GM04503 (cell line): ENCODE measurements at places on chromosomes 2 and 18.

DNA sequence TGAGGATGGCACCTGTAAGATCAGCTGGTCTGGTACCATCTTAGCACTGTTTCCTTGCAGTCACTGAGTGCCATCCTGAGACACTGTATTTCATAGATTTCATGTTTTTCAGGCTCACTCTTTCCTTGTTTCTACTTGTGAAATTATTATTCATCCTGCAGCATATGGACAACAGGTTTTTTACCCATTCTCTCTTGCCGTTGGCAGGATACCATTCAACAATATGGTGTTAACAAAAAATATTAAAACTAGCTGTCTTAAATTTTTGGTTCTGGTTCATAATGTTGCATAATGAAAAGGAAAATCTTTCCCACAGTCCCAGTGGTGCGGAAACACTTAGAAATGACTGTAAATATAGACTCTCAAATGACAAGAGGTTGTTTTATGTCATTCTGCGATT, 23.1 kb upstream of the ATG16L1 start:
- no peak for DNase-seq

DNA sequence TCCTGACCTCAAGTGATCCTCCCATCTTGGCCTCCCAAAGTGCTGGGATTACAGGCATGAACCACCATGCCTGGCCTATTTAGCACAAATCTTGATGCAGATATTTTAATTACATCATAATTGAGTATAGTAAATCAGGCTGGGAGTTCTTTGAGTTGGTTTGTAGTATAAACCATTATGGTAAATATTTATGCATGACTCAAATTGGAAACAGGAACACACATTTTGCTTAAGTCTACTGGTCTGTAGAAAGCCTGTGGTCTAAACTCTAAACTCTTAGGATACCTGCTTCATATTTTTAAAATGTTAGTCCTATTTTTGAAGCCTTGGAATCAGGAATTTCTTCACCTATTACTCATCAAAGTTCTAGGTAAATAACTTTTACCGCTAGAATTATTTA, 16.8 kb downstream of the ASXL3 start:
- no peak for DNase-seq

- no peak for DNase-seq
Observed at GRCh38 chr2:101733257-101733993, 35.9 kb downstream of the MAP4K4 start.

- DNase-seq, result no peak
Observed at GRCh38 chr18:907115-907884, 2.6 kb downstream of the ADCYAP1 start.

- no peak for DNase-seq
Observed at GRCh38 chr2:105943977-105944376, 199.3 kb downstream of the NCK2 start.

DNA sequence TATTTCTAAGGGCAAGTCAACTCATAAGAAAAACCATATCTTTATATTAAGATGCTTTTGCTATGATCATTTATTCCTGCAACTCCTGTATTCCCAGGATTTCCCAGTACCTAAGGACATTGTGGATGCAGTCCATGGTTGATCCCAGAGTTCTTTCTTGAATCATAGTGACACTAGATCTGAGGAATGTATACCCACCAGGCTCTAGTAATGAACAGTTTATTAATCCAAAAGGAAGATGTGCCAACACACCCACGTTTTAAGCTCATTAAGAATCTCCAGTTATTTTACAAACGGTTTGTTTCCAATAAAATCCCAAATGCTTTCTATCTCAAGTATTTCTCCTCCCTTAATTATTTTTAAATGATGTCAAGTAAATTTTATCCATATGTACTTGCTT, 210.8 kb upstream of the ZEB2 start:
- DNase-seq, result no peak

DNA sequence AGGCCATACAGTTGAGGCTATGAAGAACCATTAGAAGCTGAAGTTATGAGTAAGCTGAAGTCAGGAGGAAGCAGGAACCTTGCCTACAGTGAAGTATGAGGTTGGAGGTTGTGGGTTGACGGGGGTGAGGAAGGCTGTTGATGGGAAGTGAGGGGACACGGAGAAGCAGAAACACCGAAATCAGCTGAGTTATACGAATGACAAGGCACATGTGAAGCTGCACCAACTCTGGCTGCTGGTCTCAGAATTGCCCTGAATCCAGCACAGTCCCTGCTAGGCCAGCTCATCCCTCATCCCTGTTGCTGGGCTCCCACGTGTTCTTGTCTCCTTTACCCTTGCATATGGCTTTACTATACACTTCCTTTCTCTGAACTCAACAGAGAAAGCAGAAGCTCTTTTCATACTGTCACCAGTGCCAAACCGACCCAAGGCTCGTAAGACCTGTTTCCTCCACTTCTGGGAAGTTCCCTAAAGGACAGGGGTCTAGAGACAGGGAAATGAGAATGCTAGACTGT, 9.2 kb upstream of the TMEM247 start:
- no peak for DNase-seq

DNA sequence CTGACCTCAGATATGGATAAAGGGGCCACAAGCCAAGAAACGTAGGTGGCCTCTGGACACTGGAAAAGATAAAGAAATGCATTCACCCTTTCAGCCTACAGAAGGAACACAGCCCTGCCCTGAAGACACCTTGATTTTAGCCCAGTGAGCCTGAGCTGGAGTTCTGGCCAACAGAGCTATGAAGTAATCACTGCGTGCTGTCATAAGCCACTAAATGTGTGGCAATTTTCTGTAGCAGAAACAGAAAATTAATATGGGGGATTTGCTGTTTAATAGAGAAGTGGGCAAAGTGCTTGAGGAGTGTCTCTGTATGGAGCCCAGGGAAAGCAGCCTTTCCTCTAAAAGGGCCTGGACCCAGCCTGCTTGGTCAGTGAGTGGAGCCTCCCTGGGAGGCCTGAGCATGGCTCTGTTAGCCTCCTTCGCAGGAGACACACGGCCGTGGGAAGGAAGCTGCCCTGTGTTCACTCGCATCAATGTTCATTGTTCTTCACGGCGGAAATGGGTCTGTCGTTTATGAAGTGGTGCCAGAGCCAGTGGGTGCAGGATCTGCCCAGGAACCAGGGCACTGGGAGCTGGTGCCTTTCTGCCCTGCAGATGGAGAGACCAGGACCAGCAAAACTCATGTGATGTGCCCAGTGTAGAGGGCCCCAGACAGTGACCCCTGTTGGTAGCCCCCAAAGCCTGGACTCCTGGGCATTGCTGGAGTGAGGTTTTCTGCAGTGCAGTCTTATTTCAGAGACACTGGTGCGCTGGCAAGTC, 268.9 kb downstream of the NDUFA10 start:
- DNase-seq, result no peak

DNA sequence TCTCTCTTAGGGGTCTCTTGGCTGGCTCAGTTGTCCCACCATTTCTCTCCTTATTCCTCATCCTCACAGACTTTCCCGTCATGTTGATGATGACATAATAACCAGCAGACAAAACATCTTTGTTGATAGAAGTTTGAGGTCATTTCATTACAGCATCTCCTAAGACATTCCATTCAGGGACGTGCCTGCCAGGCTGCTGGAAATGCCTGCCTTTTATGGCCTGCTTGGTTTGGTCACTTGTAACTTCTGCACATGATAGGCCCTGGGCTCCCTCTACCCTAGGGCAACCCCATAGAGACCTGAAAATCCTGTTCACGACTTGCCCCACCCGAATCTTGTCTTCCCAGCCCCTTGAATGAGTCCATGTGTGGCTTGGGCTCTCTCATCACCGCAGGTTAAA, 81.7 kb downstream of the SDC1 start:
- no peak for DNase-seq

DNA sequence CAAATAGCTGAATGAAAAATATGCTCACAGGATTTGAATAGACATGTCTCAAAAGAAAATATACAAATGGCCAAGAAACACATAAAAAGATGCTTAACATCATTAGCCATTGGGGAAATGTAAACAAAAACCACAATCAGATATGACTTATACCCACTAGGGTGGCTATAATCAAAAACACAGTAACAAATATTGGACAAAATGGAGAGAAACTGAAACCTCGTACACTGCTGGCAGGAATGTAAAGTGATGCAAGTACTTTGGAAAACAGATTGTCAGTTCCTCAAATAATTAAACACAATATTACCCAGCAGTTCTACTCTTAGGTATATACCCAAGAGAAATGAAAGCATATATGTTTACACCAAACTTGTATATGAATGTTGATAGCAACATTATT, 213.0 kb downstream of the PHLPP1 start:
- DNase-seq, result peak; percentile 27

DNA sequence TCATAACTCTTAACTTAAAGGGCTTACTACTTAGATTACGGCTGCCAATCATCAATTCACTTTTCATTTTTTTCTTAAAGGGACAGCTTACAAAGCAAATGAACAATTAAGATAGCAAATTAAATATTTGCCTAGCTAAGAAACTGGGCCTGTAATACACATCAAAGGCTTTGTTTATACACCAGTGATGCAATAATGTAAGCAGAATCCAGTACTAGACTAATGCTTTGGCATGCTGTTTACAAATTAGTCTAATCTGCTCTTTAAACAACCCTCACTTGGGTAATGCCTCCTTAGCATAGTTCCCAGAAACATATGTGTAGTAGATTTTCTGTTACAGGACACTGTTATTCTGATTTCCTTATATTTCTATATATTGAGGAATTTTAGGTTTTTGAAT, 105.8 kb downstream of the ARHGAP28 start:
- DNase-seq, result no peak

- DNase-seq, result no peak
Observed at GRCh38 chr2:200307724-200308545, 1.4 kb downstream of the SPATS2L start.

DNA sequence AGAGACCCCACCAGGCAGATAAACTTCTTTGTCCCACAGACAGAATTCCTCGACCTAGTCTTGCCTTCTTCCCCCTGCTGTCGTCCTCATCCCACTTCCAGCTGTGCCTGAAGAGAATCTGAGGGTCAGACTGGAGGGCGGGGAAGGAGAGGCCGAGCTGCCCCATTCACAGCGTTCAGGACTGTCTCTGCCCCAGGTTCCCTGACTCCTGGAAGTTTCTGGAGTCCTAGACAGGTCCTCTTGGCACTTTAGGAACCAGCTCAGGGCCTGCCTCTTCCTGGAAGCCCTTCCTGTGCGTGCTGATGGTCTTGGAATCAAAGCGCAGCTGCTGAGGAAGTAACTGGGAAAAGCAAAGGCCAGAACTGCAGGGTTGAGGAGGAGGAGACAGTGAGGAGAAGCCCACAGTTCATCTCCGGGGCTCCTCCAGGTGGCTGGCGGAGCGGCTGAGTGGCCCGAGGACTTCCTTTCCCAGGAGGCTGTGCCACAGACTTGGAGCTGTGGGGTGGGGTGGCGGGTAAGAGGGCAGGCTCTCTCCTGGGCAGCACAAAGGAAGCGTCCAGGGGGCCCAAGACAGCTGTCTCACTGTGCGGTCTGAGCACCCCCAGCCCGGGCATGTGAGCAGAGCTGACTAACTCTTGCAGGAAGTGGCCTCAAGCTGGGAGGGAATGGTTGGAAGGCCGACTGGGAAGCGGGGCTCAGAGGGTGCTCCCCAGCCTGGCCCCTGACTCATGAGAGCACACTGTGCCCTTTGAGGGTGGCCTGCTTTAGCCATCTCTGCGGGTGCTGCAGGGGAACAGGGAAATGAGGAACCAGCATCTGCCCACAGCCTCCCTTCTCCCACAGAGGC, 39.5 kb downstream of the SDC1 start:
- no peak for DNase-seq

- no peak for DNase-seq
Observed at GRCh38 chr2:188306271-188306670, 14.6 kb downstream of the GULP1 start.

GRCh38 chr2:203225423-203226039, 13.3 kb upstream of the CYP20A1 start:
- no peak for DNase-seq

- DNase-seq, result no peak
Observed at GRCh38 chr18:9828506-9829396, 57.0 kb upstream of the TXNDC2 start.

GRCh38 chr18:23689616-23690504, 607 bp downstream of the LAMA3 start:
- no peak for DNase-seq

- DNase-seq, result no peak
Observed at GRCh38 chr2:61238219-61239012, 76.4 kb downstream of the C2orf74 start.

DNA sequence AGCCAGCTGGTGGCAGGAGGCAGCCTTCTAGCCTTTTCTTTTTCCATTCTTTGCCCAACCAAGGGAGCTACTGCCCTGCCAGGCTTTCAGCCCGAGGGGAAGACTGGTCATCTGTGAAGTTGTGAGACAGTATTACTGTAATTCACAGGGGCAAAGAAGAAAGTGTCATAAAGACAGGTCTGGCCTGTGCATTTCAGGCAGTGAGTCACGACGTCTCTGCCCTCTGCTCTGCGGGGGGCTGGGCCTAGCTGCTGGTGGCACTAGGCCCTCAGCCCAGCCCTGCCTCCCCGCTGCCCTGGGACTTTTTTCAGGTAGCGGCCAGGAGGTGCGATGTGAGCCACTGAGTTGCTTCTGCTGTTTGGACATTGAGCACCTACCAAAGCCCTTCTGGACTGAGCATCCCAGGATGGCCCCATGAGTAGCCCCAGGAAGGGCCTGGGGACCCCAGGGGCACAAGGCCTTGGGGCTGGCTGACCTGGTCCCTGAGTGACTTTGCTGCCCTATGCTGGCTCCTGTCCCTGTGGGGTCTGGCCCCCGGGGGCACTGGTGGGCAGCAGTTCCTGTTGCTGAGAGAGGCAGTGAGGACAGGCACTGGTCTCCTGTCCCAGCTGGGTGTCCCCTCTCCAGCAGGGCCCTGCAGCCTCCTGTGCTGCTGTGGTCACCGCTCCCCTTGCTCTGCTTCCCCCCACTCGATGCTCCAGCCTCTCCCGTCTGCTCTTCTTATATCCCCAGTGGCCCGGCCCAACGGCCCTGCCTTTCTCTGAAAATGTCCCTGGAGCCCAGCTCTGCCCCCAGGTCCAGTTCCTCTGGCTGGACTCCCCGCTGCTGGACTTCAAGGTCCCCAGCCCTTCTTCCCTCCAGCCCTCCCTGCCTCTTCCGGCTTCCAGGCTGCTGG, 7.0 kb downstream of the INHBB start:
- no peak for DNase-seq

GRCh38 chr2:189318761-189319160, 122.5 kb upstream of the WDR75 start:
- no peak for DNase-seq

DNA sequence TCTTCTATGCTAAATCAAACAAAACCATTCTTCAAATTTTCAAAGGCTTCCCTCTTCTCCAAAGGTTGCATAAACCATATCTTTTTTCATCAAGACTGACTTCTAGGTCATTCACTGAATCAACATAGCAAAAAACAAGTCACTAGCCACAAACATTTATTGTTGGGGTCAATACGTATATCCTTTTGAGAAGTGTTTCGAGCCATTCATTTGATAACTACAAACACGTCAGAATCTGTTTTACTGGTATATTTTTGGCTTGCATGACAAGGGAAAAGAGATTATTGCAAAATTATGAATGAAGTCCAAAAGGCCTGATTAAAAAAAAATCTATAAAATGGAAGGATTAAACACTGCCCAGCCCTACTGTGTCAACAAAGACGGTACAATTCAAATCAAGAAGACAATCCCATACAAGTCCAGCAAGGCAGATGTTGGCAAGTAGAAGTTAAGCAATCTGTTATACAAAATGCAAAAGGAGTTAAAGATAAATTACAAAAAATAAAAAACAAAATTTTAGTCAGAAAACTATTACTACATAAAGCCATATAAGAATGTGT, 222.4 kb downstream of the SRBD1 start:
- DNase-seq, result no peak
